ENCODE measurements at places on chromosomes 7 and 10.

DNA sequence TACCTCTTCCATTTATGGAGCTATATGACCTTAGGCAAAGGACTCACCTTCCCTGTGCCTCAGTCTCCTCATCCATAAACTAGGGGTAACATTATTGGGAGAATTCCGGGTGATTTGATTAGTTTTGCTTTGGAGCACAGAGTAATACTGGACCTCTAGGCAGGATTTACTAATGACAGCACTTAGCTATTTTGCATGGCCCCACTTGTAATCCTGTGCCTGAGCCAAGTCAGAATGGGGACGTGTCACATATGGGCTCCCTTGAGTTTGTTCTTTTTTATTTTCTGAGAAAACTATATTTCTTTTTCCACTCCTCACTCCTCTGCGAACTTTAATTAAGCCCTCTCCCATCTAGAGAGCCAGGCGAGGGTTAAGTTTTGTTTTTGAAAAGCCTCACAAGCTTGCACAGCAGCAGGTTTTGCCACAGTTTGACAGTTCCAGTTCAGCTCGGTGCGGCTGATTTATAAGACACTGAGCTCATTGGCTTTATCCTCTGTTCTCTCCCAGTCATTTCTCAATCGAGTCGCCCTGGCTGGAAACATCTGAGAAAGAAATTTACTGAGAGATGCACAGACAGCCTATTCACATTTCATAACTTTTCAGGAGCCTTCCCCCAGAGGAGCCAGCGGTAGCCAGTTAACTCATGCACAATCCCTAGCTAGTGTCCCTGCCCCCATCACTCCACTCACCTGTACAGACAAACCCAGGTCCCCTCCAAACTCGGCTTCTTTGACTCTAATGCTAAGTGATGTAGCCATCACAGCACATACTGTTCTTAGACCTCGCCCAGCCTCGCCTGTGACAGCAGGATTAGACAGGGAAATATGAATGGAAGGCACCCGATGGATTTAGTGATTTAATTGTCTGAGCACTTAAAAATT is 441.9 kb upstream of the NPVF start:
- no peak for ATAC-seq

- peak; percentile 74 for ATAC-seq
Measured at GRCh38 chr10:95246582-95247051, 44.2 kb downstream of the PDLIM1 start.

DNA sequence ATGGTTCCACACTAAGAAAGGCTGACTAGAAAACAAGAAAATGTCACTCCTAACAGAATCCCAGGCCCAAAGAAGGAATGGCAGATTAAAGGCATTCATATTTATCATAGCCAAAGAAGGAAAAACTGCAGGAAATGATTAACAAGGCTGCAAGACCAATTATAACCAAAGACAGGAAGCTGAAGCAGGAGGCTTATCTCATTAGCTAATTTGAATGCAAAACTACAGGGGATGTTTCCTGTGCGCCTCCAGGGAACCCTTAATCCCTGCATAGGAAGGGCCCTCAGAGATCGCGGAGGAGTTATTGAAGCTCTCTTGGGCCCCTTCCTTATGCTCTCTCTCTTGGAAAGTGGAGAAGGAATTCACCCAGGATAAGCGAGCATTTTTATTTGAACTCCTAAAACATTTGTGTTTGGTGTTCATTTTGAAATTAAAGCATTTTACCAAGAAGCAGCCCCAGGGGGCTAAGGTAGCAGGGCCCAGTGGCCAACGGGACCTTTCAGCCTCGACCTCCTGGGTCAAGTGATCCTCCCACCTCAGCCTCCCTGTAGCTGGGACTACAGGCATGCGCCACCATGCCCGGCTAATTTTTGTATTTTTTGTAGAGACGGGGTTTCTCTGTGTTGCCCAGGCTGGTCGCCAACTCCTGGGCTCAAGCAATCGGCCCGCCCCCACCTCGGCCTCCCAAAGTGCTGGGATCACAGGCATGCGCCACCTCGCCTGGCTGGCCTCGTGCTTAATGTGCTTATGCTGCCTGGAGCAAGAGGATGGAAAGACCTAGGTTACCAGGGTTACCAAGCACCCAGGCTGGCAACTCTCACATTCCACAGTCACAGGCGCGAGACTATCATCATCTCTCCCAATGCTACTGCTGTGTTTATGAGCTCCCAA is 24.1 kb upstream of the PROSER2 start:
- ATAC-seq = no peak

GRCh38 chr10:108598320-108598695 is 1325.0 kb downstream of the XPNPEP1 start:
- ATAC-seq = no peak

- ATAC-seq = no peak
Measured at GRCh38 chr10:128092454-128092853, 33.8 kb downstream of the MKI67 start.

DNA sequence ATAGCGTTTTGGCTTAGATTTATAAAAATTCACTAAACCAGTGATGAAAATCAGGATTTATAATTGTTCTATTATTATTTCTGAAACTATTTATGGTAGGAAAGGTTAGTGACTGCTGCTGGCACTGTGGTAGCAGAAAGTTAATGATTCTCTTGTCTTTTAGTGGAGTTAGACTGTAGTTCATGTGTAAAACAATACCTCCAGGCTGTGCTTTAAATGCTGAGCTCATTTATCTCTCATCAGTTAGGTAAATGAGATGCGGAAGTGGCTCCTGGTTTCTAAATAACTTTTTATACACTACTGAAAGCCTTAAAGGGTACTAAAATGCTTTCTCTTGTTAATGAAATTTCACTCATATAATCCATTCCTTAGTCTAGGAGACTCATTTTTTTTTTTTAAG is 326.8 kb upstream of the POT1 start:
- no peak for ATAC-seq

- no peak for ATAC-seq
Measured at GRCh38 chr7:105673367-105674084, 92.2 kb upstream of the EFCAB10 start.

DNA sequence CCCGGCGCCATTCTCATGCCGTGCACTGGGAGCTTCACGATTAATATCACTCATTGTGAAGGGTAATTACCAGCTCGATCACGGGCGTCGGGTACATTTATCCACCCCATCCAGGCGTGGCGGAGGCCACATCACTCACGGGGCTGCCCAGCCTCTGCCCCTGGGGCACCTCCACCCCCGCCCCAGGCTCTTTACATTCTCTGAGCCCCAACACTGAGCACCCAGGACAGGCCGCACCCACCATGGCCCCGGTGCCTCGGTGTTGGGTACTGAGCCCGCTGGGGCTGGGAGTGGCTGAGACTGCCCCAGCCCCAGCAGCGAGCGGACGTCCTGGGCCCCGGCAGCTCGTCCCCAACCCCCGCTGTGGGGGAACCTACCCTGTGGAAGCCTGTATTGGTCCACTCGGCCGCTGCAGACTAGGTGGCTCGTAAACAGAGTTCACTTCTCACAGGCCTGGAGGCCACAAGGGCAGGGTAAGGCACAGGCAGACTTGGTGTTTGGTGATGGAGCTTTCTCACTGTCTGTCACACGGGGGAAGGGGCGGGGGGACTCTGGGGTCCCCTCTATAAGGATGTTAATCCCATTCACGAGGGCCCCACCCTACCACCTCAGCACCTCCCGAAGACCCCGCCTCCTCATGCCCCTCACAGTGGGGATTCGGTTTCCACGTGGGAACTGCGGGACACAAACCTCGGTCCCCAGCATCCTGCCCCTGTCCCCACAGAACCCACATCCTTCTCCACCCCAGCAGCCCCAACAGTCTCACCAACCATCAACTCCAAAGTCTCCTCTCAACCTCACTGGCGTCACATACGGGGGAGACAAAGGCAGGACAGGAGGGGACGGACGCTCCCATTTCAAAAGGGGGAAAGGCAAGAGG is 184.1 kb downstream of the ELFN1 start:
- no peak for ATAC-seq

DNA sequence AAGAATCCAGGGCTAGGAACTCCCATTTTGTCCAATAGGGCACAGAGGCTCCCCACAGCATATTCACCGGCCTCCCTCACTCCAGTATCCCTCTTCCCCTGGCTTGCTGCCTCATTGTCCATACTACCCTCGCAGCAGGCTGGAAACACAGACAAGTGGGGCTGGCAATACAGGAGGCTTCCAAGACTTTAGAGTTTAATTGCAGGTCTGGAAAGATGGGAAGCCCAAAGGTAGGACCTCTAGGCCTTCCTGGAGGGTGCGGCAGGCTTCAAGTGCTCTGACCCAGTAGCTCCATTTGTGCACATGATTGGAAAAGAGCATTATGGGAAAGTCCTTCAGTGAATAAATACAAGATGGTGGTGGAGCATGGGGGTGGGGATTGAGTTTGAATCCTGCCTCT is 166.7 kb downstream of the EVX1 start:
- no peak for ATAC-seq

DNA sequence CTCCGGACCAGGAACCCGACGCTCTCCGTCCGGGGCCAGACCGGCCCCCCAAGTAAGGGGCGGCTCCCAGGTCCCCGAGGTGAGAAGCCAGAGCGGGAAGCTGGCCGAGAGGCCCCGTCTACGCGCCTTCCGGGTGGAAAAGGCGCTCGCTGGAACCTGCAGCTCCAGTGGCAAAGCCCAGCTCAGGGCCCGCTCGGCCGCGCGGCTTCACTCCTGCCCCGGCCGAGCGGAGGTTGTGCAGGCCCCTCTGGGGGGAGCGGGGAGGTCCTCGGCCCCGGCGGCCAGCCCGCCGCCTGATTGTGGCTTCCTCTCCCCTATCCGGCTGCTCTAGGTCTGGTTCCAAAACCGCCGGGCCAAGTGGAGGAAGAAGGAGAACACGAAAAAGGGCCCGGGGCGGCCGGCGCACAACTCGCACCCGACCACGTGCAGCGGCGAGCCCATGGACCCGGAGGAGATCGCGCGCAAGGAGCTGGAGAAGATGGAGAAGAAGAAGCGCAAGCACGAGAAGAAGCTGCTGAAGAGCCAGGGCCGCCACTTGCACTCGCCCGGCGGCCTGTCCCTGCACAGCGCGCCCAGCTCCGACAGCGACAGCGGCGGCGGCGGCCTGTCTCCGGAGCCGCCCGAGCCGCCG is 2.9 kb downstream of the UNCX start:
- ATAC-seq = no peak

DNA sequence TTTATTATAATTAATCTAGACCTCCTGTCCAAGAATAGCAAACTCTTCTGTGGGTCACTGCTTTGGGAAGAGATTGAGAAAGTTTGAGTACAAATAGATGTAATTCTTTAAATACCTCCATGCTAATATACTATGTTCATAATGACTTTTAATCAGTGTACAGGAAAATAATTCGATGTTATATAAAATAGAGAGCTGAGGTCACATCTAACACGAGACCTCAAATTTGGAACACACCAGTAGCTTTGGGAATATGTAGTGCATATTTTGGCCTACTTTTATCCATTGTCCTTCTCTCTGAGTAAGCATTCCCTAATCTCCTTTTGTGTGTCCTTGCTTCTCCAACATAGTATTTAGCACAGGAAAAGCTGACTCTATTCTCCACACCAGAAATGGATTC is 27.3 kb upstream of the CABCOCO1 start:
- ATAC-seq = no peak

DNA sequence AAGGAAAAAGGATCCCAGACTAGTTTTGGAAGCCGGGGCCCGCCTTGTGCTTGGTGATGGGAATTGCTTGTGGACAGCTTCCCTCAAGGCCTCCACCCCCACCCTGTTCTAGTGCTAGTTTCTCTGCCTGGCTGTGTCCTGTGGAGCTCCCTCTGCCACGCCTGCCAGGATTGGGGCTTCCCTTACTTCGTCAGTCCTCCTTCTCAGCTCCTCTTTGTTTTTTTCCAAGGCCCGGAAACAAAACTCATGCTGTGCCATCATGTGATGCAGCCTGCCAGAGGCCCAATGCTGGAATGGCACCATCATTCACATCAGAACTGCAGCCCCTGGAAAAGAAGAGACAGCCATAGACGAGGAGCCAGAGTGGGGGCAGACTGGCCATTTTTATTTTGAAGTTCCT is 11.2 kb downstream of the YKT6 start:
- no peak for ATAC-seq

- no peak for ATAC-seq
Measured at GRCh38 chr7:158023681-158024350, 563.8 kb downstream of the PTPRN2 start.

GRCh38 chr10:36676321-36676720 is 449.1 kb upstream of the ANKRD30A start:
- ATAC-seq = no peak

- ATAC-seq = no peak
Measured at GRCh38 chr10:46223626-46224413, 63.0 kb upstream of the ANTXRL start.

GRCh38 chr10:77746047-77746707 is 108.6 kb upstream of the KCNMA1 start:
- ATAC-seq = no peak

DNA sequence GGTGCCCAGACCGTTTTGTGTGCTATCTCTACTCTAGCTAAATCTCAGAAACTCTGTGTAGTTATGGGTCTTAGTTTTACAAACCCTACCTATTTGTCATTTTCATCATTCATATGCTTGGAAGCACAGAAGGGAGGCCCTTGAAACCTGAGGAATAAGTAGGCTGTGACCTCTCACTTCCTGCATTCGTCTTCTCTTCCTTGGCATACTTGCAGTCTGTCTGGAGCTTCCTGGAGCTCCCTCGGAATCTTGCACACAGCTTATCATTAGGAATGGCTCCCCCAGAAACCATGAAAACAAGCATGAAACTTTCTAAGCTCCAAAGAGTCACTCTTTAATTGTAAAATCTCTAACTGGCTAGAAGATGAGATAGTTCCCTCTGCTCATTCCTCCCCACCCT is 376.9 kb upstream of the MYO3A start:
- ATAC-seq = no peak

DNA sequence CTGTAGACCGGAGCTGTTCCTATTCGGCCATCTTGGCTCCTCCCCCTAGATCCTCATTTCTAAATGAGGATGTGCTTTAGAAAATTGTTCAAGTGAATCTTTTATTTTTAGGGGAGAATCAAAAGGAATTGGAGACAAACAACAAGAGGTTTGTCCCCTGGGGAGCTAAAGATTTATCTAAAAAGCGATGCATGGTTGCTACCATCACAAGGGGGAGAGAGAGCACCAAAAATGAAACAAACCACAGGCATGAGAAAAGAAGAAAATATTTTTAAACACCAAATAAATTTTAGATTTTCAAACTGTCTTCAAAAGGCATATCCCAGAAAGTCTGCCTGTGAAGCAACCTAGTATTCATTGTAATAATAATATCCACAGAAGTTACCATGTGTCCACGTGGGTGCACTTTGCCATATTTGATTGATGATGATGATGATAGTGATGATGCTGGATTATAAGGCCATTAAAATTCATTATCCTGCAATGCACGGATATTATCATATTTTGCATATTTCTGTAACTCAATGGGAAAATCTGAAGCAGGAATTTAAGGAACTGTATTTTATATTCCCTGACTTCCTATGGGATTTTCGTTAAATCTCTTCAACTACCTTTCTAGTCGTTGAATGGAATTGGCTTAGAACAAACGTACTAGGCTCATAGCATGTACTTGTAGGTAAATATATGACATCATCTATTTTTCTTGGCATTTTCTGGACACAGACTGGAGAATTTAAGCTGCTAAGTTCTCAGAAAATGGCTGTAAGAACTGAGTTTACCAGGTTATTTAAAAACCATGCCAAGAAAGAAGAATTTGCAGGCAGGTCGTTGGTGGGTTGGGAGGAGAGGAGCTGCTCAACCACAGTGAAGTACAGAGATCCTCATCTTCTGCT is 171.6 kb downstream of the WDR37 start:
- no peak for ATAC-seq

GRCh38 chr7:82897500-82897899 is 265.2 kb downstream of the PCLO start:
- ATAC-seq = no peak

- no peak for ATAC-seq
Measured at GRCh38 chr7:47423196-47423595, 158.7 kb downstream of the TNS3 start.

All from stimulated activated memory B cell treated with anti-CD40 and anti-IgM and Interleukin-4, amounts not matched to agents 10 μg/mL and 1 μg/mL and 100 μg/mL, for 72 hours (primary cell).